Stimulated activated CD4-positive, alpha-beta T cell treated with anti-CD3 and anti-CD28 coated beads, Interleukin-1b, Interleukin-23, amount 100 ng/mL, for 1 hour (primary cell): ENCODE measurements at places on chromosomes 16 and 17.

DNA sequence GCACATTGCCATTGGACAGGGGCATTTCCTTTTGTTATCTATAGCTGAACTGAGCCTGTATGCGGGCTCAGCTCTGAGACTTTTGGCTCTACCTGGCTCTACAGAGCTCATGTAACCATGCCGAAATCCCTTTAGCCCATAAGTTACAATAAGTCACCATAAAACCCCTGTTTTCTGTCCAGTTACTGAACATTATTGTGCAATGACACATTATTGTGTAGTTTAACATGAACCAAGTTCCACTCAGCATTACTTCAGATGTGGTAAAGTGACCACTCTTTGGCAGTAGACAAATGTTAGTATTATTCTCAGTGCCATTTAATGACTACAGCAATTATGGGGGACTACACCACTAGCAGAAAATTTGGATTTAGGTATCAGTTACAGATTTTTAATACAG lies 65.4 kb upstream of the RASL10B start:
- DNase-seq, result no peak

- DNase-seq, result peak; percentile 35
These were observed 37.2 kb downstream of the IRF8 start for GRCh38 chr16:85935974-85936760.

DNA sequence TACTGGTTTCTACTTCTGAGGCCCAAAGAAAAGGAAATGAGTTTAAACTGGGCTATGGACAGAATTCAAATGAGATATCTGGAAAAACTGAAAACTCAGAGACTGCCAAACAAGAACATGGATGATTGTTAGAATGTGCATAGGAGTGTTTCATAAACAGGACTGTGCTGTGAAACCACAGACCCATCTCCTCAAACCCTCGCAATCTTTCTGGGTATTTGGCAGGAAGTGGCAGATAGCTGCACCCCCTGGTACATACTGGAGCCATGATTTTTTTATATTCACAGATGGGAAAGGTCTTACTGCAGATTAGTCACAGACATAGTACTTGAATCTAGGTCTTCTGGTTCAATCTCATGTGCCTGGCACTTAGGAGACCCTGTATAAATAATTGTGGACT lies 145.0 kb downstream of the CCDC182 start:
- no peak for DNase-seq

- DNase-seq, result no peak
These were observed 26.0 kb downstream of the TRIM25 start for GRCh38 chr17:56887552-56888467.

DNA sequence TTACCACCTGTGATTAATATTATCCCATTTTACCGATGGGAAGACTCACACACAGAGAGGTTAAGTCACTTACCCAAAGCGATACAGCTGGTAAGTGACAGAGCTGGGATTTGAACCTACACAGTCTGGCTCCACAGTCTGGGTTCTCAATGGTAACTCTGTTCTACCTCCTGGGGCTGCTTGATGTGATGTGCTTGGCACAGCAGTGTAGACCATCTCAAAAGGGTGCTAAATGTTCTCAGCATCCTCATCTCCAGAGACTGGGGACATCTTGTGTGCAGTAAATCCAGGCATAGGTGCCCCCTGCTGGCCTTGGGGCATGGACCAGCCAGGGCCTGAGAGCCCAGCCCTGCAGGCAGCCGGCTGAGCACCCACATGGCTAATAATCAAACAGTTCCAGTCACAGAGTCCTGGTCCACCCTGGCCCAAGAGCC lies 15.4 kb upstream of the KATNB1 start:
- no peak for DNase-seq

DNA sequence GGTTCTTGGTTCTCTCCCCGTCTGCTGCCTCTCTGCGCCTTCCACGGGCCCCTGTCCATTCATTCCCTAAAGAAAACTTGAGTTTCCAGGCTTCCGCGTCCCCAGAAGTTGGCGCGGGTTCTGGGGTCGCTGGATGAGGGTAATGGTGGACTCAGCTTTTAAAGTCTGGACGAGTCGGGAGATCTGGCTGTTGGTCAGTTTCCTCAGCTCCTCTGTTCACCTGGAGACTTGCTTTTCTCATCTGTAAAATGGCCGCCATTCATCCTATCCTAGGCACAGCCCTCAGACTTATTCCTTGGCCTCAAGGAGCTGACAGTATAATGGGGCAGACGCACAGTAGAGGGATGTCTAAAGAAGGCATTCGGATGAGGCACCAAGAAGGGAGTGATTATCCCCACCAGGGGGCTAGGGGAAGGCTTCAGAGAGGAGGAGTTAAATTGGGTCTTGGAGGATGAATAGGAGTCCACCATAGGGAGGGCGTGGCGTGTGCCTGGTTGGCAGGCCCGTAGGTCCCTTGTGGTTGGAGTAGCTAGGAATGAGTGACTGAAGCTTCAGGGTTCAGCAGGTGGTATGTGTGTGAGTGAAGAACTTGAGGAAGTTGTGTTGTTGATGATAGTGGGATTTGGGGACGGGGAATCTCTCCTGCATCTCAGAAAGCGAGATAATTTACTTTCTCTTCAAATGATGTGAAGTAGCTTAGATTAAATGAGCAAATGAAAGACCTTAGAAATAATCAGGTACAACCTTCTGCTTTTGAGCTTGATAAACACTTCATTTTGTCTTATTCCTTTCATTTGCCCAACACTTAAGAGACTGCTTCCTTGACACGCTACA lies 652 bp downstream of the VPS35L start:
- no peak for DNase-seq

DNA sequence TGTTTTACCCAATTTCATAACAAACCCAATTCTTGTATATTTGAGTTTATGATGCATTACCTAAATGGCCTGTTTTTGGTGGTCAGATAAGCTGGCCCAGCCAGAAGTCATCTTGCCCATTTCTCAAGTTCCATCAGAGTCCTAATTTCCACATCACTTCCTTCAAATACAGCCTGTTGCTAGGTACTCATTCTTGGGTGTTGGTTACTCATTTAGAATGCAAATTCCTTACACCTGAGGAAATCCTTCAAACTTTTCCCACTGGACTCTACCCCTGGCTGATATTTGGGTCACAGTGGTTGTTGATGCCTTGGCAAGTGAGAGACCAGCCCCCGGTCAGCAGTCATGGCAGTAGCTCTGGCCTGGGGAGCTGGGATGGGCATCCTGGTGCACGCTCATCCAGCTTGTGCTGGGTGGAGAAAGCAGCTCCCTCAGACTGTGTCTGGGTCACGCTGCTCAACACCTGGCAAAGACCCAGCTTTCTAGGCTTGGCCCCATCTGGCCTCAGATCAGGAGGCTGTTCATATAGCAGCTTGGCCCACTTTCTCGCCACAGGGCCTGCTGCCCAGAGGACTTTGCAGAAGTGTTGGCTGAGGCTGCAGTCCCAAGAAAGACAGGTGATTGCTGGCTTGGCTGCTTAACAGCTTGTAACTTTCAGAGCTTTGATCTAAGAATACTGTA lies 25.8 kb downstream of the WSB1 start:
- no peak for DNase-seq

GRCh38 chr17:77356690-77357201 lies 216.0 kb downstream of the SEC14L1 start:
- DNase-seq, result no peak

DNA sequence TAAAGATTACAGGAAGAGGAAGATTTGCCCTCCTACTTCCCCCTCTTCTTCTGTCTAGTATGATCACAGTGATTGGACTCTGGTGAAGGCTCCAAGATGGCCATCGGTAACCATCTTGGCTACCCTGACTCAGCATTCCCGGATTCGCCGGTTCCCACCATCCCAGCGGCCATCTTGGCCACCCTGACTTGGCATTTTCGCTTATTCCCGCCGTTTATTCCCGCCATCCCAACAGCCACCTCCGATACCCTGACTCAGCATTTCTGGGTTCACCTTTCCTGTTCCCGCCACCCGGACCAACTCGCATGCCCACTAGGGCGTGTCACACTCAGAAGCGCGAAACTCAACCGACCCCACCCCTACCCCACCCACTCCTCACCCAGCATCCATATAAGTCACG lies 95.4 kb upstream of the GRIN2A start:
- no peak for DNase-seq

DNA sequence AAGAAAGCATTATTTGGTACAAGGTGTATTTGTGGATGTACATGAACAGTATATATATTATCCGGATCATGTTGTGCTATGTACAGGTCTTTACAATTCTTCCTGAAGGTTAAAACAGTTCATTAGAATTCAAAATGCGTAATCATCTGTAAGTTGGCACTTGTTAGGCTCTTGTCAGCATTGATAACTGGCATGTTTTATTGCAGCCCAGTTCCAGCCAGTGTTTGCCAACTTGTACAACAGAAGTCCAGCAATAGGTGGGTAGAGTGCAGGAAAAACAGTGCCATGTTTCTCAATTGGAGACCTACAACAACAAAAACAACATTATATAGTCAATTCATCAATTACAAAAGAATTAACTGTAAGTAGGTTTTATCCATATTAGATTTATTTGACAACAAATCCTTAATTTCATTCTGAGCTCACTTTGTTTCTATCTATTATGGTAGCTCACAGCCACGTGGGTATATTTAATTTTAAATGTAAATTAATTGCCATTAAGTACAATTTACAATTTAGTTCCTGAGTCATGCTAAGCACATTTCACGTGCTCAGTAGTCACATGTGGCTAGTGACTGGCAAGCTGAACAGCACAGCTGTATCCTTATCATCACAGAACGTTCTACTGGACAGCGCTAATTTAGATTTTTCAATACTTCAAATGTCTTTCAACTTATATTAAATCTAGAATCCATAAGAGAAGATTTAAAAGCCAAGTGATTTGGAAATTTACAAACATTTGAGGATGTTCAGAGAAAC lies 8.6 kb upstream of the ANKFY1 start:
- DNase-seq, result no peak

- DNase-seq, result no peak
These were observed 16.3 kb downstream of the PIPOX start for GRCh38 chr17:29059281-29059680.

DNA sequence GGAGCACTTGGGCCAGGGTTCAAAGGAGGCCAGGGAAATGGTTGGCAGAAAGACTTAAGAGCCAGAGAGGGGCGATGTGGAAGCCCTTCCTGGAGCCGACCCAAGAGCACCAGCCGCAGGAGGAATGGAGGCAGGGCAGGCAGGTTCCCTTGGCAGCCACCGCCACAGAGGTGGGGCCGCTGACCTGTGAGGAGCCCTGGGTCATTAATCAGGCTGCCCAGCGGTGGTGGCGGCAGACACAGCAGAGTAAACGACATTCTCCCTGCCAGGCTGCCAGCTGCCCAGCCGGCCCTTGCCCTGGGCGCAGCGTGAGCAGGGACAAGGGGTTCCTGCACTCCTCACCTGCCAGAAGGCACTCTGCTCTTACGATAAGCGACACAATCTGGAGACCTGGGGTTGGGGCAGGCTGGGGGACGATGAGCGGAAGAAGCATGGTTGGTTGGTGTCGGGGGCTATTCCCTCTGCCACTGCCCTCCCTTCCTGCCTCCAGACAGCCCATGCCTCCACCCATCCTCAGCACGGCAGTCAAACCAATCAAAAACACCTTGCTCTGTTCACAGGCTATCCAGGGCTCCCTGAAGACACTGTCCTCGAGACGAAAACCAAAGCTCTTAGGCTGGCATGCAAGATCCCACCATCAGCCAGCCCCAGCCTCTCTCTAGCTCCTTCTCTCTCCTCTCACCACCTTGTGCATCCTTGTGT lies 40.9 kb downstream of the PLXDC1 start:
- DNase-seq, result no peak

DNA sequence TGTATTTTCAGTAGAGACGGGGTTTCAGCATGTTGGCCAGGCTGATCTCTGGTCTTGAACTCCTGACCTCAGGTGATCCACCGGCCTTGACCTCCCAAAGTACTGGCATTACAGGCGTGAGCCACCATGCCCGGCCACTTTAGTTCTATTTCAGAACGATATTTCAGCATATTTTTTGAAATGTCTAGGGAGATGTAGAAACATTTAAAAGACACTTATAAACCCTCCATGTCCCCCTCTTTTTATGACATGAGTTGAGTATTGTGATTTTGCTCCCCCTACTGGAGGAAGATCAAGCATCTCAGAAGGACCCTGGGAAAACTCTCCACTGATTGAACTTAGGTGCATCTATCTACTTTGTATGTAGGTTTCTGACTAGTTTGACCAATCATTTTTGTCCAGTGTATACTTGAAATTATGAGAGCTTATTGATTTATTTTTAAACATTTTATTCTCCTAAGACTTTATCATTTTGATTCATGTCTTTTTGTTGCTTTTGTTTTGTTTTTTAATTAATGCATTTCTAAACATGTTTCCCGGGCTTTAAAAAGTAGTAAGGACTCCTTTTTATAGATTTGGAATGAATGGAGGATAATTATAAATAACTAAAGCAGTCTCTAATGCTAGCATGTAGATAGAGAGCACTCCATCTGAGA lies 105.1 kb downstream of the CHD9 start:
- no peak for DNase-seq

GRCh38 chr17:16477666-16478065 lies 14.3 kb downstream of the LRRC75A start:
- DNase-seq, result no peak

DNA sequence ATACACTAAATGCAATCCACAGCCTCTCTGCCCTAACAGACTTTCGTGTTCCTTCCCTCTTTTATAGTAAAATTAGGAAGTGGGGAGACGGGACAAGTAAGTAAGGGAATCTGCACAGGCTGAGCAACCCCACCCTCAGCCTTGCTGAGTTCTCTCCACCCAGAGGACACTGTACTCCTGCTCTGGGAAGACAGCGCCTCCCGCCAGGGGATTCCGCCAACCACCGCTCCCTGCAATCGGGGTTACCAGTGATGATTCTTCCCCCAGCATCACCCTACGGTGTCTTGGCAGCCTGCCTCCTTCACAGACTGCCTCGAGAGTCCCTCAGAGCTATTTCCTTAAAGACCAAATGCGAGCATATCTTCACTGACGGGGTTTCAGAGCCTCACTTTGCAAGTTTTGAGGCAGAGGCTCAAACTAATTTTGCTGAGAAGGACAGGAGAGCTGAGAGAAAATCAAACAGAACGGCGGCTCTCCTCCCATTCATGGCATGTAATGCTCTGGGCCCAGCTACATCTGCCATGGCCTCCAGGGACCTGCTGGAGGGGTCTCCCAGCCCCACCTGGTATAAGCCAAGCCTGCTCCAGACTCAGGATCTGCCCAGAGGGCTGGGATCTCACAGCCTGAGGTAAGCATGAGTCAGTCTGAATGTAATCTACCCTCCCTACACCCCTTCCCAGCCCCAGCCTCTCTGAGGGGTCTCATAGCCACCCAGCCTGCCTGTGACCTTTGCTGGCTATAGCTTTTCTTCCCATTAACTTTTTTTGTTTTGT lies 22.7 kb upstream of the ASGR2 start:
- no peak for DNase-seq

DNA sequence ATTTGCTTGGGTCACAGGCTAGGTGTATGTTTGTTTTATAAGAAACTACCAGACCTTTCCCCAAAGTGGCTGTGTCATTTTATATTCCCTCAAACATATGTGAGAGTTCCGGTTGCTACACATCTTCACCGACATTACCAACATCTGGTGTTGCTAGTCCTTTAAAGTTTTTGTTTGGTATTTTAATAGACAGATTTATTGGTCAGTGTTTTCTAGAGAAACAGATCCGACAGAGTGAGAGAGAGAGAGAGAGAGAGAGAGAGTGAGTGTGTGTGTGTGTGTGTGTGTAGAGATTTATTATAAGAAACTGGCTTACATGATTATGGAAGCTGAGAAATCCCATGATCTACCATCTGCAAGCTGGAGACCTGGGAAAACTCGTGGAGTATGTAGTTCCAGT lies 31.0 kb downstream of the LDHD start:
- no peak for DNase-seq

- no peak for DNase-seq
These were observed 26.1 kb downstream of the GAS7 start for GRCh38 chr17:10172241-10172741.

- no peak for DNase-seq
These were observed 8.7 kb downstream of the TMEM204 start for GRCh38 chr16:1542166-1542500.
